Activated CD4-positive, alpha-beta T cell treated with anti-CD3 and anti-CD28 coated beads, Interleukin-2, amount 10 ng/mL, durations not matched to agents 7 days and 5 days (primary cell): ENCODE measurements at places on chromosomes 6 and 20.
A peak's percentile ranks its signal among the peaks of the same experiment; 100 is the strongest.

DNA sequence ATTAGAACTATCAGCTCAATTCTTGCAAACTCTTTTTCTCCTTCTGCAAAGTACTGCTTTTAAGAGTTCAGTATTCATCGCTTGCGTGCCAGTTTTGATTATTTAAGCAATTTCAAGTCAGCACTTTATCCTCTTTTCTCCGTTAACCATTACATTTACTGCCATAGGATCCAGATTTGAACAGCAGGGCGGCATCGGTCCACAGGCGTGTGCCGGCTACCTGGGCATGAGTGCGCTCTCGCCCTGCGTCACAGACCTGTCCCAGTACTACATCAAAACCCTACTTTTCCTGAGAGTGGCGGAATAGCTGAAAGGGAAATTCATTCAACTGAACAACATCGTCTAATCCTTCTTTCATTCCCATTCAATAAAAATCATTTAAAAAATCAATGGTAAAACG lies 53.4 kb downstream of the MYLK4 start:
- DNase-seq, result no peak

DNA sequence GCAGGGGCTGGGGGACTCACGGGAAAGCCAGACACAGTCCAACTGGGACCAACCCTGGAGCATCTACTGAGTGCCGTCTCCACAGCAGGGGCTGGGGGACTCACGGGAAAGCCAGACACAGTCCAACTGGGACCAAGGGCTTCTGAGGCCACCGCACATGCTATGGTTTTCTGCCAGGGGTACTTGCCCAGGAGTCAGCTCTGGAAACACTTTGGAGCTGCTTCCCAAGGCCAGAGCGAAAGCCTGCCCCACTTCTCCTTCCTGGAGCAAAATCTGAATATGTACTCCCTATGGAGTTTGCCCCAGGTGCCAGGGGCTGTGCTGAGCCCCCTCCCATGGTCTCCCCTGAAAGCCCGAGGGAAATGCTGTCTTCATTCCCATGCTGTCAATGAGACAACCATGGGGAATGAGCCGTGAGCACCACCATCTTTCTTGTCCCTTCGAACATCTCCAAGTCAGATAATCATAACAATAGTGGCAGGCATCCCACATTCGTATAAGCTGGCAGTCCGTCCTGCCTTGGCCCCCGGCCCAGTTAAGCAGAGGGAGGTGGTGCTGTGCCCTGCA lies 18.5 kb downstream of the PCK1 start:
- DNase-seq, result no peak

DNA sequence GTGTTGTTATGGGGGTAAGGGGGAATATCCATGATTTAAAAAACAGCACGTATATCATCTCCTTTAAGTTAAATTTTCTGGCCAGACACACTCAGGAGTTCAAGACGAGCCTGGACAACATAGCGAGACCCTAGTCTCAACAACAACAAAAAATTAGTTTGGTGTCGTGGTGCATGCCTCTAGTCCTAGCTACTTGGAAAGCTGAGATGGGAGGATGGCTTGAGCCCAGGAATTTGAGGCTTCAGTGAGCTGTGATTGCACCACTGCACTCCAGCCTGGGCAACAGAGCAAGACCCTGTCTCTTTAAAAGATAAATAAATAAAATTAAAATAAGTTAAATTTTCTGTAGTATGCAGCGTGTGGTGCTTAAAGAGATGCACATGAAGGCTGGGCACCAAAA lies 31.5 kb upstream of the SRSF6 start:
- DNase-seq, result no peak

GRCh38 chr6:53624502-53624901 lies 41.1 kb downstream of the KLHL31 start:
- DNase-seq, result no peak

GRCh38 chr20:23126281-23127061 lies 40.3 kb upstream of the CD93 start:
- DNase-seq, result no peak

- DNase-seq, result no peak
These were observed 130.1 kb upstream of the DST start for GRCh38 chr6:56772737-56773184.

DNA sequence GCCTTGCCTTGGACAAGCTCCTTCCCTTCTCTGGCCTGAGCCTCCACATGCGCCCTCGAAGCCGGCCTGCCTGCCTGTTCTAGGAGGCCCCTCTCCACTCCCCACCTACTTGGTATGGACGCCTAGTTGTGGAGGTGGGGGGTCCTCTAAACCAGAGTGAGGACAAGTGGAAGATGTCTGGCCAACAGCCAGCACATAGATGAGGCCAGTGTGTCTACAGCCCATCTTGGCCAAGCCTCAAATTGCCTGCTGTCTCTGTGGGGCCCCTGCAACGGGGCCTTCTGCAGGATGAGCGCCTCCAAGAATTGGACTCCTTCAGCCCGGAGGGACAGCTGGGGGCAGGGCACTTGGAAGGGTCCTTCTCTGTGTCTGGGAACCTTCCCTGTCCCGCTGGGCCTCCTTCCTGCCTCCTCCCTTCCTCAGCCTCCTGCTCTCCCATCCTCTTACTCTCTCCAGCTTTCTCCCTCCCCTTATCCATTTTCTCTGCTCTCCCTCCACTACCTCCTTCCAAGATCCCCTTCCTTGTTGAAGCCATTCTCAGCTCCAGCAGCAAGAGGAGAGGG lies 1.6 kb downstream of the MDFI start:
- no peak for DNase-seq

DNA sequence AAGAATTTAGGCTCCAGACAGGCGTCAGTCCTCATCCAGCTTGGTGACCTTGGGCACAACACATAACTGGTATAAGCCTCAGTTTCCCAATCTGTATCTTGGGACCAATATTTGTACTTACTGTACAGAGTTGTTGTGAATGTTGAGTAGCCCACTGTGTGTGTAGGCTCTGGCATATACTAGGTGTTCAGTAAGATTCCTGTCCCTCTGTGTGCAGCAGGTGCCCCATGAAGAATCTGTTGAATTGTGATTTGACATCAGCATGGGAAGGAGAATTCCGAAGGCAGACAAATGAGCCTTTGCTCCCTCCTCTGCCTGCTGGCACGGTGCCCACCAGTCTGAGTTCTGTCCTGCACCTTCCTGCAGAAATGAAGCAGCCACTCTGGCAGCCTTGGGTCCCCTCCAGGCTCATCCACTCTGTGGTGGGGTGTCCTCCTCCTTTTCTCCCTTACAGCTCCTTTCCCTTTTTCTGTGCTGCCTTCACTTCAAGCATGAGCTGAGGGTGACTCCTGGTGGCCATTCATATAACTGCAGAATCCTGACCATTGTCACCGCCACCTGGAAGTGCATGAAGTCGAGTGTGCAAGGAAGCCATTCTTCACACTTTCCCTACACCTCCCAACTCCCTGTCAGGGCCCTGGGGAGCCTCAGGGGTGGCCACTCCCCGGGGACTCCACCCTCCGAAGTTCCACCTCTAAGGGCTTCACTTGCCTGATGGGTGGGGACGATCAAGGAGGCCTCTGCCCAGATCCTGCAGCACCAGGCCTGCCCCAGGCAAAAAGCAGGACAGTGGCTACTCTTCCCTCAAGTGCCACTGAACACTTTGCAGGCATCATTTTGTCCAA lies 48.2 kb downstream of the MRPL14 start:
- DNase-seq, result peak; percentile 78

DNA sequence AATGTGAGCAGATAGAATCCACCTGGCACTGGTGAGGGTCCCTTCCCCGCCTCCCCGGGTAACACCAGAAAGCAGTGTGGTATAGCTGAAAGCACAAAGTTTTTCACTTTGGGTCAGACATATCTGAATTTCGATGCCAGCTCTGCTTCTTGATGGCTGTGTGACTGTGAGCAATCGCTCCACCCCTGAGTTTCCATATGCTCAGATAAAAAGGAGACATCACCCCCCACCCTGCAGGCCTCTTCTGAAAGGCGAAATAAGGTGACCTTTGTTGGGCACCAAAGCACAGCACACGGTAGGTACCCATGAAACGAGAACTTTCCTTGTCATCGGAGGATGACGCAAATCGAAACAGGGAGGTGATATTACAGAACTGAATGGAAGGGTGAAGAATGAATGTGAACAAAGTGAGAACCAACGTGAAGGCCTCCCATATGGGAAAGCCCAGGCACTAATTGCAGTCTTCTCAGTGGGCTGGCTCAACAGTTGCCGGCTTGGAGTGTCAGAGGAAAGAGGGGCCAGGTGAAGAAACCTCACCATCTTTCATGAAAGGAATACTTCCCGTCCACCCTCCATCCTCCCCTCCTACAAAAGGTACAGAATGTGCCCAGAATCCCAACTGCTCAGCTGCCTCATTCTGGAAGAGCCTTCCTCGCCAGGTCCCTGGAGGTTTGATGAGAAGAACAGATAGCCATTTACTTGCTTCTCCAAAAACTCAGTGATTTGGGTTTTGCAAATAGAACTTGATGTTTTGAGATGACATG lies 61.8 kb downstream of the NFATC2 start:
- DNase-seq, result peak; percentile 36

DNA sequence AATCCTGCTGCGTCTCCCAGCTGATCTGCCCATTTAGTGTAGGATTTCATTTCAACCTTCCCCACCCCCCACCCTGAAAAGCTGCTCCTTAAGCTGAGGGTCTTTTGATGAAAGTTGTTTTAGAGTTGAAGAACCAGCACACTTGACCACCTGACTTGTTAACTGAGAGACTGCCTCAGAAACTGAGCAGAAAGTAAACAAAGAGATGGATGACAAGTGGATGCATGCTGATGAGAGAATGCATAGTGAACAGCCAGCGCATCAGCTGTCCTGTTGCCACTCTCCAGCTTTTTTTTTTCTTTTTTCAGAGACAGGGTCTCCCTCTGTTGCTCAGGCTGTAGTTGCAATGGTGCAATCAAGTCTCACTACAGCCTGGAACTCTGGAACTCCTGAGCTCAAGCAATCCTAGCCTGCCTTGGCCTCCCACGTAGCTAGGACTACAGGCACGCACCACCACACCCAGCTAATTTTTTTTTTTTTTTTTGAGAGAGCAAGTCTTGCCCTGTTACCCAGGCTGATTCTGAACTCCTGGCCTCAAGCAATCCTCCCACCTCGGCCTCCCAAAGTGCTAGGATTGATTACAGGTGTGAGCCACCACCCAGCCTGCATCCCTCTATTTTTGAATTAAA lies 9.5 kb downstream of the RPL10A start:
- DNase-seq, result no peak
